ENCODE measurements at places on chromosomes 3 and 15. TPM values are rescaled to one million over a fixed set of nuclear protein-coding genes. Genes with fewer than 3 reads are reported as not detected.

GRCh38 chr15:70142322-70143191 is 44.8 kb upstream of the TLE3 start:
- DNase-seq, result no peak

DNA sequence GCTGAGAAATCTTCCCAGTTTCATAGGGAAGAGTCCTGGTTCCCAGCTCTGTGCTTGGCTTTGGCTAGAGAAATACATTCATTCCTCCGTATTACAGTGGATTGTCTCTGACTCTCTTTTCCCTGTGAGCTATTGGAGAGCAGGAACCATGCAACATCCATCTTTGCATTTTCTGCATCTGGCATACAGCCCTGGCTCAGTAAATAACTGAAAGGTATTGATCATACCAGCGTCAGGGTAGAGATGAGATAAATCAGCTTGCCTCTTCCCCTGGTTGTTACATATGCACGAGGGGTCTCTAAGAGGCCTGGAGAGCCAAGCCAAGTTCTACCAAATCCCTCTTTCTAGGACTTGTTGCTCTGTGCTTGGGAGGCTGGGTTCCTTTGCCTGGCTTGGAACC is 35.2 kb downstream of the FOXB1 start:
- no peak for DNase-seq

The CCNB2 gene
- total RNA-seq, result 13.1 TPM

DNA sequence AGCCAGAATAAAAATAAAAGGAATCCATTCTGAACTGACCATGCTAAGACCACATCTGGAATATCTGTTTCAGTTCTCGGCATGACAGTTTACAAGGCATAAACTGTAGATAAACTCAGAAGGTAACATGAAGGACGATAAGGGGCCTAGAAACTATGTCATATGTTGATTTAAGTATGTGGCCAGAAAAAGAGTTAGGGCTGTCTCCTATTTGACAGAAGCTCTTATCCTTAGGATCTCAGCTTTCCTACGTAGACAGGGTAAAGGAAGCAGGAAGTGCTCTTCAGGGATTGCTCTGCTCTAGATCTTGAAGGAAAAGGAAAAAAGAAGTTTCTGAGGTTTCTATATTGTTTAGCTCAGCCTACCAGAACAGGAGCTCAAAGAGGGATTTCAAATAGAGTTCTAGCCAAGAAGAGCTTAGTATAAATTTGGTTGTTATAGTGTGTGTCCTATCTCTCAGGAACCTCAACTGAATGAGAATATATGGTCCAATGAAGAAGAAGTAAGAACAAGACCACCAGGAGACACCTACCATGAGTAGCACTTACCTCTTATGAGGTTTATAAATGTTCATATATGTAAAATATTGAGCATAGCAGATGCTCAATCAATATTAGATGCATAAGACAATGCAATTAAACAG is 59.2 kb downstream of the TP53BP1 start:
- no peak for DNase-seq

The SEC22A gene
- 14.6 TPM for total RNA-seq

The NGLY1 gene
- total RNA-seq, result 28.0 TPM

GRCh38 chr15:92277776-92278175 is 115.9 kb upstream of the ST8SIA2 start:
- no peak for DNase-seq

DNA sequence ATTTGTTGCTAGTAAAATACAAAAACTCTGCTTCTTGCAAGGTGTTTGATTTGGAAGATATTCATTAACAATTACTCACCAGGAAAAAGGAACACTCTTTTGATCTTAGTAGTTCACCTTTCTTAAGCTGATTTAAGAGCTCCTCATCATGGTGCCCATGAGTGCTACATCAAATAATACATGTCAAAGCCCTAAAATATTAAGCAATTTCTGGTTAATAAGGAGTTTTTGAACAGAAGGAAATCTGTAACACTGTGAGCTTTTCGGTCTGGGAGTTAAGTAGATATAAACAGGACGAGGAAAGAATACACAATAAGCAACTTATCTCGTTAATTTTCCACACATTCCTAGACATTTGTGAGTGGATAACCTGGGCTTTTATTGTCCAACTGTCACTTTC is 83.9 kb upstream of the DCBLD2 start:
- no peak for DNase-seq

The ACSBG1 gene
- total RNA-seq, result not detected

The USF3 gene
- total RNA-seq, result 14.9 TPM

DNA sequence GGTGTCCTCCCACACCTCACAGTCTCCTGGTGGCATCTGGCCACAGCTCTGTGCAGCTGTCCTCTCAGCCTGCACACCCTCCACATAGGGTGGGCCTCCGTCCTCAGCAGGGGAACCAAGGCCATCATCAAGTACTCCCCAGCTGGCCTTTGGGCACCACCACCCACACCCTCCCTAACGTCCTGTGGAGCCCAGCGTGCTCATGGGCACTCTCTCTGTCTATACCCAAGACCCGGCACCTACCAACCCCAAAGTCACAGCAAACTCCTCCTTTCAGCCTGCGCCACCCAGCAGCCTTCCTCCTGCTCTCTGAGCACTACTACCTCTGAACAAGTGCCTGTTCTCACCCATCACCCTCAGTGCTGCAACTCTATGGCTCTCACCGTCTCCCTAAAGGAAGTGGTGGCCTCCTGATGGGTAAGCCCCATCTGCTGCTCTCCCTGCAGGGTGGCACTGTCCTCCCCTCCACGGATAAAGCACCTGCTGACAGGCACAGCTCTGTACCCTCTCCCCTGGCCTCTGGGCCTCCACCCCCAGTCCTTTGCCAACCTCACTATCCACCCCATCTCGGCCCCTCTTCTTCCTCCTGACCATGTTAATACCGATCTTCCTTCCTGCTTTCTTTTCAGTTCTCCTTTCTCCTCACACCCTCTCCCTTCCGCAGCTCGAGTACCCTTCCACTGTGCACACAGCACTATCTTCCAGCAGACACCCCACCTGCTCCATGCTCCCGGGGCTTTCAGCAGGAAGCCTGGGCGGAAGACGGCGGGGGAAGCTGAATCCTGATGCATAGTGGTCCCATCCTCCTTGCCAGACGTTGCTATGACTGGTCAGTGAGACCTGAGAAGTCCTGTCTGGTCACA is 31.5 kb downstream of the SLC41A3 start:
- no peak for DNase-seq

GRCh38 chr15:85858586-85859375 is 64.1 kb upstream of the KLHL25 start:
- peak; percentile 85 for DNase-seq

The GOLGA8S gene
- not detected for total RNA-seq

- no peak for DNase-seq
Observed at GRCh38 chr3:18902081-18902793, 246.1 kb upstream of the KCNH8 start.

The TRIM59 gene
- total RNA-seq, result 10.1 TPM
